ENCODE measurements at places on chromosomes 2 and 18.

- DNase-seq: peak; percentile 49
These were observed 105.4 kb downstream of the QPCT start for GRCh38 chr2:37449761-37450296.

DNA sequence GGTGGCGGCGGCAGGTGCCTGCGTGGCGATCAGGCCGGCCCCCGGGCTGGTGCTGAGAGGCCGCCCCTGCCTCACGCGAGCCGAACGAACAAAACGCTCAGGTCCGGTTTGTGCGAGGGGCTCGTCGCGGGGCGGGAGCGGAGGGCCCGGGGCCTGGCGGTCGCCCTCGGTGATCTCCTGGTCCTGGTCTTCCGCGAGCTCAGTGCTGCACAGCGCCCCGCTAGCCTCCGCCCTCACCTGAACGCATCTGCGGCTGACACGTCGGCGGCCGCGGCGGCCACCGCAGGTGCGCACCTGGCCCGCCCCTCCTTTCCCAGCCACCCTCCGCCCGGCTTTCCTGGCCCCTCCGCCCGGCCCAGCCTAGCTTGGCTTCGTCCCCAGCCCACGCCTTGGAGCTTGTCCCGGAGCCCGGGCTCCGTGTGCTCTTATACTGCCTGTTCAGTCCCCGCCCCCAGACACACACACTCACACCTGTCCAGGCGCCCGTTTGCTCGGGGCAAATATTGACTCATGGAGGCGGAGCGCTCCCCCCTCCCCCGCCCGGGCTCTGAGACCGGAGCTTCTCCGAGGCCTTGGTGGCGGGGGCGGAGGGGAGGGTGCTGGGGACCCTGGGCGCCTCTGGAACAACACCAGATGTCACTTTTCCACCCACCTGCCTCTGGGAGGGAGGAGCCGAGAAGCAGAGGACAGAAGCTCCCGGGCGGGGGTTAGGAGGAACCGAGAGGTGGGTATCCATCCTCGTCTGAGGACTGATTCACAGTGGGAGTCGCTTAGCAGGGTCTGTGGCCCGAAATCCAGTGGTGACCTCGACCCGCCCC lies 8.6 kb upstream of the CRYBA2 start:
- DNase-seq: no peak

- DNase-seq: no peak
These were observed 665.4 kb downstream of the BCL11A start for GRCh38 chr2:59888015-59888414.

- no peak for DNase-seq
These were observed 12.4 kb upstream of the TANK start for GRCh38 chr2:161147856-161148255.

DNA sequence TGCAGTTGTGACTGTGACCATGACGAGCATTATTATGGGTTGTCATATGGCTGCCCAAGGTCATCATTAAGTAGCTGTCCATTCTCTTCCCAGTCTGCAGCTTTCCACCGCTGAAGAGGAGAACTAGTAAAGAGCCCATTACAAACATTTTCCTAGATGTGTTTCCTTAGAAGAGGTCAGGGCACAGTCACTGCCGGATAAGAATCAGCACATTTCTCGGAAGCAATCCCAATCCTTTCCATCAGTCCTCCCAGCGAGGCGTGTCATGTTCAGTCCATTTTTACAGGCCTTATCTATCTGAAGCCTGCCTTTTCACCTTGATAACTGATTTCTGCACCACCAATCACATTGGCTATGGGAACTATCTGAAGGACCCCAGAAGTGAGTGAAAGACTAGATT lies 319.9 kb upstream of the SLC14A2 start:
- DNase-seq: no peak

GRCh38 chr2:210901326-210901725 lies 344.9 kb downstream of the CPS1 start:
- DNase-seq: no peak

Measured in muscle of leg (tissue), 16 donors.